GM12891 (cell line): ENCODE measurements at places on chromosomes 1 and 21.

DNA sequence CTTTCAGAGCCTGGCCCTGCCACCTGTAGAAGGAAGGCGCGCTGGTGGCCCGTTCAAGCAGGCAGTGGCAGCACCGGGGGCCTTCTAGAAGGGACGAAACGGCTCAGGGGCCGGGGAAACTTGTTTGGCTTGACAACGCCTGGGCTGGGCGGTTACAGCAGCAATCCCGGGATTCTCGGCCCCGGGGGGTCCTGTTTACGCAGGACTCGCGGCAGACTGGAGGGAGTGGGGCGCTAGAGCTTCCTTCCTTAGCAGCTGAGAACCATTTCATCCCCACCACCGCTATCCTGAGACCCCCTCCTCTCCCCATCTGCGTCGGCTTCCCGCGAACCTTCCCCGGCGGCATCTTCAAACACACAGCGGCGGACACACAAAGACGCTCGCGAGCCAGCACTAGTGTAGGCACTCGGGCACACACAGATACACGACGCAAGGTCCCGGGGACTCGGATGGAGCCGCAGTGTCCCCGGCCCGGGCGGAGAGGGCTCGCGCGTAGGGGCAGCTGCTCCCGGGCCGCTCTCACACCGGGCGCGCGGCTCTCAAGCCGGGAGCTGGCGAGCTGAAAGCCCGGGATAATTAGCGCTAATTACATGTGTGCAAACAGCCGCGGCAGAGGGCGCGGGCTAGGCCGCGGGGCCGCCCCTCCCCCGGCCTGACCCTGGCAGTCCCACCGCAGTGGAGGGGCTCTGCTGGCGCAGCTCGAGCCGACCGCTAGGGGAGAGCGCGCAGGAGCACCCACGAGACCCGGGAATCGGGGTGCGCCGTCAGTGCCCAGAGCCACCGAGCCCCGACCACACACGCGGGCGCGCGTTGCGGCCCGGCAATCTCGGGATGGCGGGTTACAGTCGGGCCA, 271.4 kb downstream of the FOXD2 start:
- peak; percentile 65 for DNase-seq

GRCh38 chr1:192983349-192983980, 75.7 kb downstream of the UCHL5 start:
- no peak for DNase-seq

GRCh38 chr1:200384818-200385390, 24.9 kb downstream of the ZNF281 start:
- DNase-seq = no peak

DNA sequence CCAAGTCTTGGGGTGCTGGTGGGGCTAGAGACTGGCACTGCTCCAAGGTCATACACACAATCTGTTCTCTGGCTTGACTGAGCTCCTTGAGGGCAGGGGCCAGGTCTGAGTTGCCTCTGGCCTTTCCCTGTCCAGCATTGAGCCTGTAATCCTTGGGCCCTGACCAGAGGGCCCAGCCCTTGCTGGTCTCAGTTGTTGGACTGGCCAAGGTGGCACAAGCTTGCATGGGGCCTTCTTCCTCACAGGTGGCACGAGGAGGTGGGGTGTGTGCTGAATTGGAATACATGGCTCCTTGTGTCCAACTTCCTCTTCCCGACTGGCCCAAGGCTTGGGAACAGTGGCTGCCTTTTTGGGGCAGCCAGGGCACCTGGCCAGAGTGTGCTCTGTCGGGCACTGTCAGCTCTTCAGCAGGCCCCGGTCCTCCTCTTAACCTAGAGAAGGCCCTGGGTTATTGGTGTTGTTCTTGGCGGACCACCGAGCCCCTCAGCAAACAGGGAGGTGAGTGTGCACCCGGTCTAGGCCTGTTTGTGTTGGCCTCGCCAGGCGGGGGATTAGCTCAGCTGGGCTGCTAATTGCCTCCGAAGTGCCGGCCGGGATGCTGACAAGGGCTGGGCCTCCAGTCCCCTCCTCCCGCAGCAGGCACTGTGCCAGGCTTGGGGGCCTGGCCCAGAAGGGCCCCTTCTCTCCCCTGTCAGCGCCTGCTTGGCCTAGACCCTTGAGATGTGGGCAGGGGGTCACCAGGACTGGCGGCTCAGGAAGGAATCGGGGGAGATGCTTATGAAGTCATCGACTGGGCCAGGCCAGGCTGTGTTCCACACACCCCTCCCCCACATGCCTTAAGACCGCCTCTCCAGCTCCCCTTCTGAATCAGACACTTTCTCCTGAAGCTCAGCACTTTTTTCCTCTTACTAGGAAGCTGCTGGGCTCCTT, 28.5 kb downstream of the WNT4 start:
- no peak for DNase-seq

DNA sequence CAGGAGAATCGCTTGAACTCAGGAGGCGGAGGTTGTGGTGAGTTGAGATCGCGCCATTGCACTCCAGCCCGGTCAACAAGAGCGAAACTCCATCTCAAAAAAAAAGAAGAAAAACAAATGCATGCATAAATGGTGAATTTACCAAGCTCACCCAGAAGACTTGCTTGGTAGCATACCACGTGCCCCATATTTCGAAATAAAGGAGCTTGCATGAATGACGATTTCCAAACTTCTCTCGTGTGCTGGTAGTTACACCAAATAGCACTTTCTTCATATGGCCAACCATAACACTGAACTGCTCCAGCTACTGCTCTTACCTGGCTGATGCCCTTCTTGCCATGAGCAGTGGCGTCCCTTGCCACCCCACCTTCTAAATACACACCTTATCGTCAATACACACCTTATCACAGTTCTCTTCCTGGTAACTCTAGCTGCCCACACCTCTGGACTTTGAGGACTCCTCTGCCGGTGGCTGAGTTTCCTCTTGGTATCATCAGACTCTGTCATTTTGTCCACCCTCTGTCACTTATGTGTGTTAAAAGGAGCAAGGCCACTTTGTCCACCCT, 2.8 kb downstream of the DOP1B start:
- no peak for DNase-seq

- DNase-seq = no peak
Observed at GRCh38 chr1:206663362-206663761, 21.3 kb upstream of the MAPKAPK2 start.

GRCh38 chr1:200751717-200752116, 13.0 kb downstream of the CAMSAP2 start:
- DNase-seq = no peak

DNA sequence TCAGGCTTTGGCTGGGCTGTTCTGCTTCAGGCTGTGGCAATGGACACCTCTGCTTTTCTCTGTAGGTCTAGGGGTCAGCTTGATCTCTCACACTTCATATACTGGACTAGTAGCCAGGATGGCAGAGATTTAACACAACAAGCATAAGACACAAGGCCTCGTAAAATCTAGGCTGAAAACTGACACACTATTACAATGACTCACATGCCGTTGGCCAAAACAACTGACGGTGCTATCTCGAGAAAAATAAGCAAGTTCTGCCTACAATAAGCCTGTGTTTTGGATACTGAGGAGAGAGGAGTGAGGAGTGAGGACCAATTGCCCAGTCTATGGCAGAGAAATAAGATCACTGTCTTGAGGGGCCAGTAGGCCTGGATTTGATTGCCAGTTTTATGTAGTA, 840.7 kb upstream of the ADAMTS5 start:
- DNase-seq = no peak

- DNase-seq = no peak
Observed at GRCh38 chr1:212737559-212737958, 37.9 kb upstream of the BATF3 start.
